Cardiac fibroblast (primary cell): ENCODE measurements at places on chromosomes 16 and 17.

DNA sequence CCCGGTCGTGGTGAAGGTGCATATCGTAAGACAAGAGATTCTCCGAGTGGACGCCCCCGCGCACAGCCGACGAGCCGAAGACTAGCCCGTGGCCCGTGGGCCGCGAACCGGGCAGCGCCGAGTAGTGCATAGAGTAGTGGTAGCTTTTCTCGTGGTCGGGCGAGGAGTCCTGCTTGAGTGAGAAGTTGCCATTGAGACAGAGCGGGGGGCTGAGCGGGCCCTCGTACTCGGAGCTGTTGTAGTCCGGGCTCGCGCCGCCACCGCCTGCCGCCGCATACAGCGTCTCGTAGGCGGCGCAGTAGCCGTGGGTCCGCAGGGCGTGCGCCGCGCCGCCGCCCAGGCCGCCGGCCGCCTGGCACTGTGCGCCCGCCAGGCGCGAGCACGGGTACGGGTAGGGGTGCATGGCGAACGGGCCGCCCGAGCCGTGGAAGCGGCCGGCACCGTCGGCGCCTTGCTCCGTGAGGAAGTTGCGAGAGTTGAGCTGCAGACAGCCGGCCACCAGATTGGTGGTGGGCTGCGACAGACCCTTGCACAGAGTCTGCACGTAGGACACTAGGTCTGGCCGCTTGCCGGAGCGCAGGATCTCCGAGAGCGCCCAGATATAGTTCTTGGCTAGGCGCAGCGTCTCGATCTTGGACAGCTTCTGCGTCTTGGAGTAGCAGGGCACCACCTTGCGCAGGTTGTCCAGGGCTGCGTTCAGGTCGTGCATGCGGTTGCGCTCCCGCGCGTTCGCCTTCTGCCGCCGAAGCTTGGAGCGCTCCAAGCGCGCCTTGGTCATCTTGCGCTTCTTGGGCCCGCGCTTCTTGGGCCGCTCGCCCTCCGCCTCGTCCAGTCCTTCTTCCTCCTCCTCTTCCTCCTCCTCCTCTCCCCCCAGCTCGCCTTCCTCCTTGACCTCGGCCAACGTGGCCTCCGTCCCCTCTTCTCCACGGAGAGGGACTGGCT lies 2.0 kb downstream of the NEUROD2 start:
- no peak for DNase-seq

GRCh38 chr16:85451641-85452363 lies 161.3 kb upstream of the GSE1 start:
- no peak for DNase-seq

DNA sequence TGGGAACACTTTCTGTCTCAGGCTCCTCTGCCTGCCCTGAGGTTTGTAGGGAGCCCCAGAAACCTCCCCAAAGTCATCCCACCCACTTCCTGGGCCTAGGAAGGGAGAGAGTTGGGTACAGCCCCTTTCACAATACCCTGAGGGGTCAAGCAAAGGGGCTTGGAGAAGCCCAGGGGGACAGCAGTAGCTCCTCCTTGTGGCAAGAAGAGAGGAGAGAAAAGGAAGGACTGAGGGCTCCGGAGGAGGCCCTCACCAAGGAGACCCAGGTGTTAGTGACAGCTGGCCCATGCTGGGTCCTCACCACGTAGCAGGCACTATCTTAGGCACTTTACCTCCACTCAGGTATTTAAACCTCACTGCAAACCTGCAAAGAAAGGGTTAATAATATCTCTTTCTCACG lies 112.8 kb downstream of the IRX5 start:
- no peak for DNase-seq

GRCh38 chr16:57760357-57761160 lies 25.0 kb downstream of the KATNB1 start:
- DNase-seq, result no peak

GRCh38 chr17:75776386-75777295 lies 8.0 kb upstream of the UNK start:
- peak; percentile 42 for DNase-seq

GRCh38 chr16:65463652-65464260 lies 341.9 kb upstream of the CDH11 start:
- DNase-seq, result no peak

GRCh38 chr17:82529914-82530300 lies 10.4 kb downstream of the FOXK2 start:
- no peak for DNase-seq

DNA sequence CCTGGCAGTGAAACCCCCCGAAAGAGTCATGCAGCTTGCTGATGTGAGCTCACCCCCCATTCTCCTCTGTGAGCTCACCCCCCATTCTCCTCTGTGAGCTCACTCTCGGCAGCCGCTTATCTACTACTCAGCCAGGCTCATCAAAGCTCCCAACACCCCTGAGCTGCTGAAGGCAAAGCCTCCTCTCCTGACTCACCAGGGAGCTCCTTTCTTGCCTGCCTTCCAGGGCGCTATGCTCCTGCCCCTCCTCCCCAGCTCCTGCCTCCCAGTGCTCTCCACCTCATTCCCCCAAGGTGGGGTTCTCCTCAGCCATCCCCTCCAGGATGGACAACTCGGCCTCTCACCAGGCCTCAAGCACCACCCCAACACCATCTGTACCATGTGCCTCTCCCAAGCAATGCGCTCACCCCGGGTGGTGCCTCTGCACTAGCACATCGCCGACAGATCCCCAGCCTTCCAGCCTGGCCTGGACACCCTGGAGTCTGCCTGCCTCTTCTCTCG lies 27.7 kb upstream of the FAAP100 start:
- peak; percentile 72 for DNase-seq

DNA sequence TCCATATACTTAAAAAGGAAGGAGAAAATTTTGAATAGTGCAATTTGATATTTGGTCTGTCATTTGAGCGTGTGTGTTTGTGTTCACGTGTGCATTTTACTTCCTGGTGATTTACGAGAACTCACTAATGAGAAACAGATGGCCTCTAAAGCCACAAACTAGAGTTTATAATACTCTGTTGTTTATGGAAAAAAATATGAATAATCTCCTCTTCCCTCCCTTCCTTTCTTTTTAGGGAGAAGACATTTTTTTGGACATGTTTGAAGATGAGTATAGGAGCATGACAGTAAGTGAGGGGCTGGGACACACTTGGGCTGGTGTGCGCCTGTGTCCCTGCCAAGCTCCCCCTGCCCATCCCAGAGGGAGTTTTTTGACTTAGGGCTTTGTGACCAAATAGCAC lies 102.7 kb downstream of the CLEC16A start:
- DNase-seq, result peak; percentile 76
